ENCODE measurements at places on chromosomes 1 and 21. TPM values are rescaled to one million over a fixed set of nuclear protein-coding genes. Genes with fewer than 3 reads are reported as not detected.

DNA sequence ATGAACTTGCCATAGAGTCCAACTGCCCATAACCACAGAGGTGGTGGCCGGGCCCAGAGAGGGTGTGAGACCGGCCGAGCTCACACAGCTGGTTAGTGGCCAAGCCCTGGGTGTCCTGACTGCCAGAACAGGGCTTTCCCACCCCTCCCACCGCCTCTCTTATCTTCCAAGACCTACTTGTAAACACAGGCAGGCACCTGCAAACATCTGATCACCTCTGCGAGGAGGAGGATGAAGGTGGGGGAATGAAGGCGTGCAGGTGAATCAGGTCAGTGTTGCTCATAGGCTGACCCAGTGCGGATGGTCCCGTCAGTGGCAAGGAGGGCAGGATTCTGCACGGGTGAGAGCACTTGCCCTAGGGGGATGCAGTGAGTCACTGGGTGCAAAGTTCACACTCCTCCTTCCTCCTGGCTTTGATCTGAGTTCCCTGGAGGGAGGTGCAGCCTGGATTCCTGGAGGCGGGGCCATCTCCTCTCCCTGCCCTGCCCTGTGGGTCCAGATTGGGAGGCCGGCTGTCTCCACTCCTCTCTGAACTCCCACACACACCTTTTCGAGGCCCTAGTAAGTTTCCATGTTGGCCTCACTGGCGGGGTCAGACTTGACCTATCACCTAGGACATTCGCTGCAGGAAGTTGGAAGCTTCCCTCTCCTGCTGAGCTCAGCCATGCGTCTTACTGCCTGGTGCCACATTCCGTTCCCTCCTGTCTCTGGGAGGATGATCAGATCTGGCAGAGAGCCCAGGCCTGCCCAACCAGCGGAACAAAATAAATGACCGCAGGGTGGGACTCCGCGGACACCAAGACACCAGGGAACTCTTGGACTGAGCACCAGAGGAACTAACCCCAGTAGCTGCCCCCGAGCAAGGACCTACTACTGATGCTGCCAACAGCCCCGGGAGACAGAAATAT is 7.3 kb downstream of the UQCRHL start:
- ATAC-seq, result peak; percentile 87

Gene CD1B
- not detected for total RNA-seq

Gene PRPF38B
- 16.0 TPM for total RNA-seq

Gene OR2T29
- not detected for total RNA-seq

Gene IL20
- not detected for total RNA-seq

Gene FAM131C
- total RNA-seq, result 0.80 TPM

Gene FAM177B
- 0.64 TPM for total RNA-seq
